Stimulated activated CD4-positive, alpha-beta T cell treated with anti-CD3 and anti-CD28 coated beads, Interleukin-15, amount 100 ng/mL, for 1 hour (primary cell): ENCODE measurements at places on chromosomes 3 and 15.
A peak's percentile ranks its signal among the peaks of the same experiment; 100 is the strongest.

DNA sequence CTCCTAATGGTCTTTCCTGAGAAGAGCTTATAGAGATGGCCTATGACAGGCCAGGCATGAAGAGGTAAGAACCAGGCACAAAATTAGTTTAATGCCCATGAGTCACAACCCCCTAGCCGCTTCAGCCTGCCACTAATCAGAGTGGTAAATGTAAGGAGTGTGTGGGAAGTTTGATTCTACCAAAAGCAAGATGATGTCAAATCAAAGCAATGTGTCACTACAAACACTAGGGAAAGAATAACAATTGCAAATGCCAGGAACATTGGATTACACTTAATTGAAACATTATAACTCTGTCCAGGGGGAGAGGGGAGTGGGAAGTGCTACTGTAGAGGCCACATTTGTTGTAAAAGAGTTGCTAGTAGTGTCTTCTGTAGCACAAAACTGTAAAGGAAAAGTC lies 596.6 kb upstream of the AGTR1 start:
- DNase-seq = no peak

DNA sequence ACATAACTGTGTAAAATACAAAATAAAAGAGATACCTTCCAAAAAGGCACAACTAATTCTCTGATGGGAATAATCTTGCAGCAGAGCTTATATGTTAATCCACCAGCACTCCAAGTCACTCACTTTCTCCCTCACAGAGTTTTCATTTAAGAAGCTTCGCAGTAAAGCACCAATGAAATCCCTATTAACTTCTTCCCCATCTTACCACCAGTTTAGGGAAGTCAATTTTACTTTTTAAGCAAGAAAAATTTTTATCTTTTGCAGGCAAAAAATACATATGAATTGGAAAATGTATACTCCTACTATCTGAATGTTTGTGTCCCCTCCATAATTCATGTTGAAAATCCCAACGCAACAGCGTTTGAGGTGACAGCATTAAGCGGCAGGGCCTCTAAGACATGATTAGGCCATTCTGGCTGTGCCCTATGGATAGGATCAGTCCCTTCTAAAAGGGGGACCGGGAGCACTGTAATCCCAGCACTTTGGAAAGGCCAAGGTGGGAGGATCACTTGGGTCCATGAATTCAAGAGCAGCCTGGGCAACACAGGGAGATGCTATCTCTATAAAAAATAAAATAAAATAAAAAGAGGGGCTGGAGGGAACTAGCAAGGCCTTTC lies 435.8 kb downstream of the SHQ1 start:
- no peak for DNase-seq

- DNase-seq = no peak
These were observed 60.6 kb downstream of the FGD5 start for GRCh38 chr3:14879211-14879874.

DNA sequence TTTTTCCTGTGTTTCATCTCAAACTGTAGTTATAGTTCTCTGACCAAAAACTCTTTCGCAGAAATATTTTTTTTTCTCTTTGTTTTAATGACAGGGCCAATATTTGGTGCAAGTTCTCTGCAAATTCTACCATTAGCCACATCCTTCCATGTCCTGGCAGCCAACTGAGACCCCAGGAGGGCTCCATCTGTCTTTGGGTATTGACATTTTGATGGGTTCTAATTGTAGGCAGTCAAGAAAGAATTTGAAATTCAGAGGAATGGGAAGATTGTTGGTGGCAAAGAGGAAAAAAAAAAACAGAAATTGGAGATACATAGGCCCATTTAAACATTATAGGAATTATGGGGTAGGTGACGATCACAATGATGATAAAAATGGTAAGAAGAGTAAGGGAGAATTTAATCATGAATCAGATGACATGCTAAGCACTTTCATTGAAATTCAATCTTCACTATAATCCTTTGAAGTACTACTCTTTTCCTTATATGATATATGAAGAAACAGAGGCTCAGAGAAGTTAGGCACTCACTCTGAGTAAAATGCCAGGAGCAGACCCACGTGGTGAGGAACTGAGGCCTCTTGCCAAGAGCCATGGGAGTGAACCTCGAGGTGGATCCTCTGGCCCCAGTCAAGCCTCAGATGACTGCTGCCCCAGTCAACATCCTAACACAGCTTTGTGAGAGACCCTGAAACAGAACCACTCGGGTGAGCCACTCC lies 151.4 kb downstream of the PDZRN3 start:
- DNase-seq = no peak

DNA sequence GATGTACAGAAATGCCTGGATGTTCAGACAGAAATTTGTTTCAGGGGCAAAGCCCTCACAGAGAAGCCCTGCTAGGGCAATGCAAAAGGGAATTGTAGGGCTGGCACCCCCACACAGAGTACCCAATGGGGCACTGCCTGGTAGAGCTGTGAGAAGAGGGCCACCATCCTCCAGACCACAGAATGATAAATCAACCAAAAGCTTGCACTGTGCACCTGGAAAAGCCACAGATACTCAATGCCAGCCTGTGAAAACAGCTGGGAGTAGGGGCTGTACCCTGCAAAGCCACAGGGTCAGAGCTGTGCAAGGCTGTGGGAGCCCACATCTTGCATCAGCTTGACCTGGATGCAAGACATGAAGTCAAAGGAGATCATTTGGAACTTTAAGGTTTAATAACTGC lies 477.9 kb upstream of the NECTIN3 start:
- DNase-seq = no peak

GRCh38 chr3:149934524-149934923 lies 36.2 kb downstream of the PFN2 start:
- no peak for DNase-seq

DNA sequence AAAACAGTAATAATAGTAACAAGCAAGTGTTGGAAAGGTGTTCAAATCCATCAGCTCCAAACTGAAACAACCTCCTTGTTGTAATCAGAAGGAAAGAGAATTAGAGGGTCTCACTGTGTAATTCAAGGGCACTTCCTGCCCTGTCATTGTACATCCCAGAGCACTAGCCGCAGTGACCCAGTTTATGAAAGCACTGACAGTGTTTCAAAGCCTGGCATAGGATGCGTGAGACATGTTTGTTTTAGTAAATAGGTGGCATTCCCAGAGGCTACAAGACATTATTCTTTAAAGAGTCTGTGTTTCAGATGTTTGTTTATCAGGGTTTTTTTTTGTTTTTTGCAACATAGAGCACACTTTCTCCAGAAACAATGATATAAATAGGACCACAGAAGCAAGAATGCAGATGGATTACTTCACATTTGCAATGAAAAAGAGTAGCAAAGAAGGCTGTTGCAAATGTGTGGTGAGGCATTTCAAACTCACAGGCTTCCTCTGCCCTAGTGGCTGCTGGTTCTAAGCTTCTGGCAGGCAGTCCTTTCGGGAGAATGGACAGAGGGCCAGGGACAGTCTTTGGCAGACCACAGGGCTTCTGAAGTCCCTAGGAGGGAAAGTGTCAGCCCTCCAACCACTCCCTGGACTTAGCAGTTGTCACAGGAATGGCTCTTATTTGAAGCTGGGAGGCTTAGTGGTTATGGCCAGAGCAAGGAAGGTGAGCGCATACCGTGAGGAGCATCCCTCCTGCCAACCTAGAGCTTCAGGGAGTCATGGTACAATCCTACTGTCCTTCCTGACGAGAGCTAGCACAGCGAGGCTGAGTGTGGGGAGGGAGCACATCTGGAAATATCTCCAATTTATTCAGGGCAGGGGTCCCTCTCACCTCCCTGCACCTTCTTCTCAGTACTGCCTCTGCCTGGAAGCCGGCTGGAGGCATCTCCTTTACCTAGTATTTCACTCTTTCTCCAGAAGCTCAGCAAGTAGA lies 31.4 kb upstream of the TIPARP start:
- no peak for DNase-seq

DNA sequence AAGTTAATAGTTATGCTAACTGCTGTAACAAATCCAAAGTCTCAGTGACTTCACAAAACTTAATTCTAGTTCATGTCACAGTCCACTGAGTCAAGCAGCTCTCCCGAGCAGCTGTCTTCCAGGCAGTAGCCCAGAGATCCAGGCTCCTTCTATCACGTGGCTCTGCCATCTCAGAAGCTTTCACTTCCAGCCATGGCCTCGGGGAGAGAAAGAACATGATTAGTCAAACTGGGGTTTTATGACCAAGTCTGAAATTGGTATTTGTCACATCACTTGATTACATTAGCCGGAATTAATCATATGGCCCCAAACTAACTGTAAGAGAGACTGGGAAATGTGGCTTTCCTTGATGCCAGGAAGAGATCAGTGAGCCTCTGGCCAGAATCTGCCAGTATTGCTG lies 70.2 kb upstream of the DGKG start:
- no peak for DNase-seq

DNA sequence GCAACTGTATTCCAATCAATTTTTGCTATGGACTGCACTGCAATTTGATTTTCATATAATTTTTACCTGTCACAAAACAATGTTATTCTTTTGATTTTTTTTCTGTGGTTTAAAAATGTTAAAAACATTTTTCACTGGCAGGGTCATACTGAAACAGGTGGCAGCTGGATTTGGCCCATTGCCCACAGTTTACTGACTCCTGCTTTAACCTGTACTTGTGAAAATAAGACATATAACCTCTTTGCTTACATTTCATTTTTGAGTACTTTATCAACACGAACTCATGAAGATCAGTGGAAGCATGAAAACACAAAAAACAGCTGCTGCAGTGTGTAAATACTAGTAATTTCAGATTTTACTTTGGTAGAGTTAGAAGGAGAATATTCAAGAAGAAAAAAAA lies 313.1 kb downstream of the WDR72 start:
- DNase-seq = no peak

GRCh38 chr15:67184208-67184925 lies 70.1 kb downstream of the AAGAB start:
- DNase-seq = no peak

GRCh38 chr15:59300618-59301139 lies 72.0 kb downstream of the MYO1E start:
- DNase-seq = no peak

GRCh38 chr3:54863786-54864185 lies 64.1 kb downstream of the LRTM1 start:
- DNase-seq = no peak

DNA sequence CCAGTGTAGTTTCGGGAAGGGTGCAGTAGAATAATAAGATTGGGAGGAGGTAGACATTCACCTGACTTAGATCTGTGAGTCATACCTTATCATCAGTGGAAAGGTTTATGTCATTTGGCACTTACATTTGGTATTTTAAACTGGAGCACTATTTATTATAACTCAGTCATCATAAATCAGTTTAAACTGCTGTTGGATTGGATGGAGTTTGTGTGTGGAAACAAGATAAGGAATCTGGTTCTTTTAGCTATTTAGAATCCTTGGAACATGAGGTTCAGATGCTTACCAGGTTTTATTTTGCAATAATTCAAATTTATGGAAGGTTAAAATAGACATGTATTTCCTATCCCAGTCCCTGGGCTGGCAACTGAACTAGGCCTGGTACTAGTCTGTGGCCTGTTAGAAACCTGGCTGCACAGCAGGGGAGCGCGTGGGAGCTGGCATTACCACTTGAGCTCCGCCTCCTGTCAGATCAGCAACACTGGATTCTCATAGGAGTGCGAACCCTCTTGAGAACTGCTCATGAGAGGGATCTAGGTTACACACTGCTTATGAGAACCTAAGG lies 34.5 kb downstream of the ZFAND6 start:
- no peak for DNase-seq

DNA sequence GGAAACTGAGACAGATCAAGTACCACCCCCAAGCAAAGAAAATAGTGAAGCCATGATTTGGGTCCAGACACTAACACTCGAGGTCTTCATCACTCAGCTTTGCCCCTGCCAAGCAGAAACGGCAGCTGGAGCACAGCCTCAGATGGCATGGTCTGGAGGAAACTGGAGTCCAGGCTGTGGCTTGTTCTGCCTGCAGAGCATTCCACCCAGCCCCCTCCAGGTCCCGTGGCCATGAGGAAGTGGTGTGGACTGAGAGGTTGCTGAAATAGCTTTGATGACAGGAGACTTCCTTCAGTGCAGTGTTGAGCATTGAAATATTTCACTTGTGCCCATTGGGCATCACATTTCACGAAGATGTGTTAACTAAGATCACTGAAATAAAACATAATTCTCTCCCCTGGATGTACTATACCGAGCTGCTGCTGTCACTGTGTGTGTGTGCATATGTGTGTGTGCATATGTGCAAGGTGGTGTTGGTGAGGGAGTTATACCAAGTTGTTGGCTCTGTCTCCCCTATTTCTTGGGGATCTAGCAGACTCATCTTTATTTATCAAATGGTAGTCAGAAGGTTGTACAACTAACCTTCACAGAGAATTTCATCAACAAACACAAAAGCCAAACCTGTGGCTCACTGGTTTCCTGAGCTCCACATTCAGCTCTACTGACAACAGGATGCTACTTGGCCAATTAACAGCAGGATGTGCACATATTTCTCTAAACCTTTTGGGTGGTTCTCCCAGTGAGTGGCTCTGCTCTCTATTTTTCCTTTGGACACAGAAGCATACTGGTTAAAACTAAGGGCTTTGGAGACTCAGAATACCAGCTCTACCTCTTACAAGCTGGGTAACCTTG lies 660.1 kb upstream of the CFAP20DC start:
- DNase-seq = no peak

DNA sequence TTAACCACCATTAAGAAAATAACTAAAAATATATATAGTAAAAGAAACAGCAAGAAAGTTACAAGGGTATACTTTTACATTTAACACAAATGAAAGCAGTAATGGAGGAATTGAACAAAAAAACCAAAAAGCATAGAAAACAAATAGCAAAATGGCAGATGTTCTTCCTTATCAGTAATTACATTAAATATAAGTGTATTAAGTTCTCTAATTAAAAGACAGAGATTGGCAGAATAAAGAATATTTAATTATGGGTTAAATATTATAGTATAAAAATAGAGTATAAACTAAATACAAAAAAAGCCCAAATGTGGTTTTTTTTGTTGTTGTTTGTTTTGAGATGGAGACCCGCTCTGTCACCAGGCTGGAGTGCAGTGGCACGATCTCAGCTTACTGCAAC lies 20.5 kb downstream of the EHHADH start:
- no peak for DNase-seq

GRCh38 chr3:42476225-42477125 lies 26.0 kb upstream of the VIPR1 start:
- DNase-seq = no peak

DNA sequence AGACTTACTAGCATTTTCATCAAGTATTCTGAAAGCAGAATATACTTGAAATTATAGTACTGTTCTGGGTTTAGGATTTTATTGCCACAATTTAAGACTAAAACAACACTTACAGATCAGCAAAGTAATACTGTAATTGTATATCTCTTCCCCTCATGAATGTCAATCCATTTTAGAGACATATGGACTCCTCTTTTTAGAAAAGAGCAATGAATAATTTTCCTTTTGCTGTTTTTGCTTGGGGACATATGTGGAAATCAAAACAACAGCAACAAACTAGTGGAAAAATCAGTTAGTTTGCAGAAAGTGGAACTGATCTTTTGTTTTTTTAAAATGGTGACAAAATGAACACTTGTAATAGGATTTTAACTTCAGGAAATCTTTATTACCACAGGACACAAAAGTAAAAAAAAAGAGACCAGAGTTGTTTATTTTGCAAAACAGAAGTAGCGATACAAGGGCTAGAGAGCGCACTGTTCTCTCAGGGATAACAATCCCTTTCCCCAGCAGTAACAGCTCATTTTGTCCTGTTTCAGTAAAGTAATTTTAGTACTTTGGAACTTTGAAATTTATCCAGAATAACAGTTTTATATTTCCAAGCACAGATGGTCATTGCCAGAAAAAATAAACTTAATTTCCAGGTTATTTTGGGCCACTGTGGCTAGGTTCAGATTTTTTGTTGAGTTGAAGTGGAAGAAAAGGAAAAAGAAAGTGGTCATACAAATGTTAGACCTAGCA lies 17.1 kb downstream of the LEKR1 start:
- no peak for DNase-seq

- peak; percentile 40 for DNase-seq
These were observed 1.4 kb downstream of the IGF1R start for GRCh38 chr15:98649472-98650416.

GRCh38 chr15:73249499-73249898 lies 119.3 kb downstream of the HCN4 start:
- no peak for DNase-seq
